CD4-positive, alpha-beta T cell treated with Interleukin-21 for 1 hour (primary cell): ENCODE measurements at places on chromosomes 7 and 10.

DNA sequence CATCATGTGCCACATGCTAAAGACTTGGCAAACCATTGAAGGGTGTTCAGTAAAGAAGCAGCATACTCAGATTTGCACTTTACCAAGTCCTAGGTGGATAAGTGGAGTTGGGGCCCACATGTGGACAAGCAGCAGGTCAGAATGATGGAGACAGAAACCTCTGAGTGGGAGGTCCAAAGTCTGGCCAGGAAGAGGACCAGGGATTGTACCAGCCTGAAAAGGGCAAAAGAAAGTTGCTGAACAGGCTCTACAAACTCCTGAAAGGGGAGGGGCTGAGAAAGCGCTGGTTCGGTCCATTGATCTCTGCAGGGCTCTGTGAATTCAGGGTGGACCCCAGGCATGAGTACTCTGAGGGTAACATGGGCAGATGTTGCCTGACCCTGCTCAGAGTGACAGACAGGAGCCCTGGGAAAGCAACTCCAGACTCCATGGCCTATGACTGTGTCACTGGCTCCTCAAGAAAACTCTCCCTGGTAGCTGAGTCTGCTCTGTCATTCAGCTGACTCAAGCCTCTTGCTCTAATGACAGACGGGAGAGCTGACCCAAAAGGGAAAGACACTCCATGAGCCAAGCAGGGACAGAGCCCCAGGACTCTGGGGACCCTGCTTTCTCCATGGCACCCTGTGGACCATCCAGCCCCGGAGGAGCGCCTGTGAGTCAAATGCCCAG is 68.5 kb downstream of the TBXAS1 start:
- no peak for DNase-seq

GRCh38 chr10:3478153-3478552 is 305.6 kb upstream of the PITRM1 start:
- no peak for DNase-seq

GRCh38 chr10:66180581-66181318 is 745.1 kb upstream of the LRRTM3 start:
- DNase-seq, result peak; percentile 52

- DNase-seq, result no peak
These were observed 19.4 kb upstream of the LRRN3 start for GRCh38 chr7:111071556-111071955.

GRCh38 chr10:44913350-44914081 is 2.4 kb downstream of the TMEM72 start:
- peak; percentile 40 for DNase-seq

GRCh38 chr10:8130973-8131911 is 76.8 kb downstream of the GATA3 start:
- DNase-seq, result no peak

DNA sequence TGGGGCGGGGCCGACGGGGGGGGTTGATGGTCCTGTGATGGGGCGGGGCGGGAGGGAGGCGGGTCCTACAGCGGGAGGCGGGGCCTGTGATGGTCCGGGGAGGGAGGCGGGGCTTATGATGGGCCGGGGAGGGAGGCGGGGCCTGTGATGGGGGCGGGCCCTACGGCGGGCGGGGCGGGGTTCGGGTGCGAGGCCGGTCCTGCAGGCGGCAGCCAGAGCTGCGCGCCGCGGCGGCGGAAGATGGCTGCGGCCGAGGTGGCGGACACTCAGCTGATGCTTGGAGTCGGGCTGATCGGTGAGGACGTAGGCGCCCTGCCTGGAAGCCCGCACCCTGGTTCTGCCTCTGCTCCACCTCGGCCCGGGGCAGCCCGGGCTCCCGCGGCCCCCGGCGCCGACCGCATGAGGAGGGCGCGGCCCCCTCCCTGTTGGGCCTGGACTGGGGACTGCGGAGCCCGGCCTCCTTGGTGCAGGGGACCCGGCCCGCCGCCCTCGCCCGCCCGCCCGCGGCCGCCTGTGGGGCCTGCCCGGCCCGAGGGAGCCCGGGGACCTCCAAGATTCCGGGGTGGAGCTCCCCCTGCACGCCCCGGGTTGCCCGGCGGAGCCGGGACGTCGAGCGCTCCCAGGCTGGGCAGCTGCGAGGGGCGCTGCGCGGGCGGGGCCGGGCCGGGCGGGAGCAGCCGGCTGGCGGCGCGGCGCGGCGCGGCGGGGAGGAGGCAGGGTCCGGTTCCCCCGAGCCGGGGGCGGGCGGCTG is at the start of gene DENND10:
Gene DENND10 (plus strand): TSS at position 211 of the 751 bp plus-strand sequence. CDS start 30 bp downstream, at position 241.
- DNase-seq, result peak; percentile 80

DNA sequence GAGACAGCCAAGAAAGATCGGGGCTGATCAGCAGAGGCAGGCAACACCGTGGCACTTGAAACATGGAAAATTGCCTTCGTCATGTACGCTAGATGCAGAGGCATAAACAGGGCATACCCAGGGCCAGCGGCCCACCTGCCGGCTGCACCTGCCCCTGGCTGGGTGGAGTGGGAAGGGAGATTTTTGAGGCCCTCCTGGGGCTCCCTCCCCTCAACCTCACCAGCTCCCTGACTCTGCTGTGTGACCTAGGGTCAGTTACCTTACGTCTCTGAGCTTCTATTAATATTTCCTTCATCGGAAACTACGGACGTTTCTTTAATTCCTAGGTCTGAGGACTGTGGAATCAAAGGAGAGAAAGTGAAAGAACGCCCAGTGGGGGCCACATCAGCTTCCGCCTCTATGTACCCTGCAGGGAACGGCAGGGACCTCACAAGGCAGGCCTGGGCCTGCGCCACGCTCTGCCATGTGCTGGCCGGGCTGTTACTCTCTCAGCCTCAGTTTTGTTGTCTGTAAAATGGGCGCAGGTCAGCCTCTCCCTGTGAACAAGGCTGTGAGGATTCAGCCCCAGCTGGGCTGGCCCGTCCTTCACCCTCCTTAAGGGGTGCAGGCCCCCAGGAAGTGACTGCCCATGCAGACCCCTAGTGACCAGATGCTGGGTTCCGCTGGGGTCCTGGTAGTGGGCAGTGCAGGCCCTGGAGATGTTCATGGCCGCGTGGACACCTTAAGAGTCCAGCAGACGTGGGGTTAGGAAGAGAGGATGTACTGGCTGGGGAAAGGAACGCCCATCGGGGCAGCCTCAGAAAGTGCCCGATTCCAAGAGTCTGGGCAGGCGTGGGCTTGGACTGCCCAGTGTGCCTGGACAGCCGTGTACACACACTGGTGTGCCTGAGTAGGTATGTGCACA is 22.7 kb downstream of the ELFN1 start:
- DNase-seq, result no peak

GRCh38 chr7:26365077-26365900 is 73.6 kb downstream of the SNX10 start:
- peak; percentile 77 for DNase-seq

GRCh38 chr10:106866244-106866845 is 298.2 kb downstream of the SORCS1 start:
- DNase-seq, result no peak

GRCh38 chr10:118307859-118308258 is 34.3 kb downstream of the FAM204A start:
- DNase-seq, result no peak

DNA sequence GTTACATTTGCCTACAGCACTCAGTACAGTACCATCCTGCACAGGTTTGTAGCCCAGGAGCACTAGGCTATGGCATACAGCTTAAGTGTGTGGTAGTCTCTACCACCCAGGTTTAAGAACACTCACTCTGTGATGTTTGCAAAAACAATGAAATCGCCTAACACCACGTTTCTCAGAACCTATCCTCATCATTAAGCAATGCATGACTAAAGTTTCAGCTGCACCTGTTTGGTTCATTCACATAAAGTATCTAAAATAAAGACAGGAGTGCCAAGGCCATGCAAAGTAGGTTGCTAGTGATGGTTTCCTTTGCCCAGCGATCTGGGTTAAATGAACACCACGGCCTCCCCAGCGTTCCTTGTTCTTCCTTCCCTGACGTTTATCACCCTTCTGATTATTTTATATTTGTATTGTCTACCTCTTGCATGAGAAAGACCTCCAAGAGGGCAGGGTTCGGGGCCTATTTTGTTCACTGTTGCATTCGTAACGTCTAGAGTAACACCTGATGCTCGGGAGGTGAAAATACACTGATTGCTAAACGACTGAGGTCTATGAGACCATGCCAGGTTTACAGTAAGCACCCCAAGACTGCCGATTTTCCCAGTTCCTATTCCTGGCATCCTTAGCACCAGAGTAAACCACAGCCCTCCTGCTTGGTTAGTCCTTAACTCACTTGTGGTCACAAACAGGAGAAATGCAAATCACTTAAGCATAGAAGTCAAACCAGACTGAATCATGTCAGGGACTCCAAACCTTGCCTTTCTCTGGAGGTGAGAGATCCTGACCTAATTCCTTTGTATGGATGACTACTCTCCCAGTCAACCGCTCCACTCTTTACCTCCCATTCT is 204.1 kb upstream of the NFE2L3 start:
- DNase-seq, result no peak

DNA sequence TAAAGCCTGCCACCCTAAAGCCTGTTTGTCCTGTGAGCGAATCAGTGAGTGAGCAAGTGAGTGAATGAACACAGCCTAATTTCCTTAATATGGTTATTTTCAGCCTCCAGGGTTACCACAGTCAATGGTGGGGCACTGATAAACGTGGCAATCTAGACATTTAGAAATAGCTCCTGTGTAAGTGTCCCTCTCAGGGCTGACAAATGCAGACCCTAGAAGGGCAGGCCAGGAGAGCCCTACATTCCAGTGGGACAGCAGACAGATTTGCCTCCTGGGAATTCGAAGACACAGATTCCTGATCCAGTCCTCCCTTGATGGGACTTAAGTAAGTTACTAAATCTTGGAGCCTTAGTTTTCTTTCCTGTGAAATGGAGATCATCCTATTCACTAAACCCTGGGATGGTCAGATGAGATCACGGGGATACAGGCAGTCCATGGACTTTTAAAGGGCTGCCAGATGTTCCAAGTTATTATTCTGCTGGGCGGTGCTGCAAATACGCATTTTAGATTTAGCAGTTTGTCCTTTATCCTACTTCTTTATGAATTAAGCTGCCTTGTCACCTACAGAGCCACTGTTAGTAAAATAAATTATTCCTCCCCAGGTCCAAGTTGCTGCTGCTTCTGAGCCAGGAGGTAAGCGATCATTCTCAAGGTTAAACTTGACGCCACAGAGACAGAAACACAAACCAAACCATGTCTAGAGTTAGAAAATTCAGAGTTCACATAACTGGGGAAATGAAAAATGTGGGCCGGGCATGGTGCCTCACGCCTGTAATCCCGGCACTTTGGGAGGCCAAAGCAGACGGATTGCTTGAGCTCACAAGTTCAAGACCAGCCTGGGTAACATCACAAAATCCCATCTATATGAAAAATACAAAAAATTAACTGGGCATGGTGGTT is 54.8 kb upstream of the TM9SF3 start:
- DNase-seq, result no peak

GRCh38 chr7:111785076-111785475 is 222.8 kb upstream of the IMMP2L start:
- DNase-seq, result no peak

DNA sequence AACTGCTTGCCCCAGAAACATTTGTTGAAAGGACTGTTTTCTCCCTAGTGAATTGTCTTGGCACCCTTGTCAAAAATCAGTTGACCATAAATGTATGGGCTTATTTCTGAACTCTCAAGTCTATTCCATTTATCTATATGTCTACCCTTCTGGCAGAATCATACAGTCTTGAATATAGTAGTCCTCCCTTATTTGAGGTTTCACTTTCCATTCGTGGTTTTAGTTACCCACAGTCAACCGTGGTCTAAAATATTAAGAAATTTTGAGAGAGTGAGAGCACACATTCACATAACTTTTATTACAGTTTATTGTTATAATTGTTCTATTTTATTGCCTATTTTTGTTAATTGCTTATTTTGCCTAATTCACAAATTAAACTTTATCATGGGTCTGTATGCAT is 17.4 kb upstream of the CEP41 start:
- DNase-seq, result peak; percentile 15

DNA sequence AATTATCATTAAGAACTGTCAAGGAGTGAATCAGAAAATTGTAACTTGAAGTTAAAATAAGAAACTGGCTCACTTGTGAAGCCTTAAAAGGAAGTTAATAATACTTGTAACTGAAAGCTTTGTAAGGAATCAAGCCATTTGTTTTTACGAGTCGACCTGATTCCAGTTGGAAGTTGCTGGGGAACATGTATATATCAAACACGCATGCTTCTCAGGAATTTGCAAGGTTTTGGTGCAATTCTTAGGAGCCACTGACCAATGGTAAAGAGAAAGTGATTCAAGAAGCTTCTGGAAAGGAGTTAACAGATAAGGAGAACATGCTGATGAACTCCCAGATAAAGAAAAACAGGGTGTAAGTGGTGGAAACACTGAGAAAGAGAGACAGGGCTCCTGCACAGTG is 56.4 kb downstream of the ETV1 start:
- no peak for DNase-seq

GRCh38 chr10:71696628-71697326 is 22.8 kb downstream of the C10orf105 start:
- DNase-seq, result peak; percentile 63

GRCh38 chr10:75231672-75232581 is 3.8 kb downstream of the COMTD1 start:
- DNase-seq, result no peak

DNA sequence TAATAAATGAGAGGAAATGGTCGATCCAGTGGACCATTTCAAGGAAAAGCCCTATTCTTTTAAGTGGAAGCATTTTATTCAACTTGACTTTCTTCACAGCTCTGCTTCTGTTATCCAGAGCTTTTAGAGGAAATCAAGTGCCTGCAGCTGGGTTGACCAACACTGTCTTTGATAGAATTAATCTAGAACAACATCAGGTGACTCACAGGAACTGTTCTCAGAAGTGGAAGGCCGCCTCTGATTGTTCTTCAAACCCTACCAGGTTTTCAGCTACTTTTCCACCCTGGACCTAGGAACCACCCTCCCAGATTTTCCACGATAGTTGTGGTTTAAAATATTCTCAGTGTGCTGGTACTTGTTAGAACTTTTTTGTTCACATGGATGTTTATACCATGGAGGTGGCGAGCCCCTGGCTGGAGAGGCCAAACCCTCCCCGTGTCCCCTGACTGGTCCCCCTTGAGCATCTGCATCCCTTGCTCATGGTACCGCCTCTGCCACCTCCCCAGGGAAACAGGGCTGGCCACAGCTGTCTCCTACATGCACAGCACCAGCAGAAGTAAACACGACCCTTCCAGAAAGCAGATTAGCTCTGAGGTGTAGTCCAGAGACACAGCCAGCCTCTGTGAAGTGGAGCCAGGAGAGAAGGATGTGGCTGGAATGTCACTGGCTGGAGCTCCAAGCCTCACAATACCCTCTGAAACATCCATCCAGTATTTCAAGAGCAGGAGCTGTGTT is 293.3 kb downstream of the USP6NL start:
- no peak for DNase-seq

DNA sequence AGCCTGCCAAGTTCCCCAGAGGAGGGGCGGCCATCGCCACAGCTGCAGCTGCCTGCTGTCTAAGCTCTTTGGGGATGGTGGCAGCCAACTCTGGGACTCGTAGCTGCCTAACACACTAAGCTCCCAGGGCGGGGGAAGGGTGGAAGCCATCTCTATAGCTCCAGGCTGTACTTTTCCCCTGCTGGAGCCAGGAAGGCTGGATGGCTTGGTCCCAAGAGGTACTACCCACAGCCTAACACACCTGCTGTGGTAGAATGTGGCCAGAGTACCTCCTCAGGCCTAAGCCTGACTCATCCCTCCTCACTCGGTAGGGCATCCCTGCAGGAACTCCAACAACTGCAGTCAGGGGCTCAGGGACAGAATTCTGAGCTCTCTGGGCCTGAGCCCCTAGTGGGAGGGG is 151.7 kb upstream of the TAC1 start:
- no peak for DNase-seq
